ENCODE measurements at places on chromosomes 12 and 14.
A peak's percentile ranks its signal among the peaks of the same experiment; 100 is the strongest.

DNA sequence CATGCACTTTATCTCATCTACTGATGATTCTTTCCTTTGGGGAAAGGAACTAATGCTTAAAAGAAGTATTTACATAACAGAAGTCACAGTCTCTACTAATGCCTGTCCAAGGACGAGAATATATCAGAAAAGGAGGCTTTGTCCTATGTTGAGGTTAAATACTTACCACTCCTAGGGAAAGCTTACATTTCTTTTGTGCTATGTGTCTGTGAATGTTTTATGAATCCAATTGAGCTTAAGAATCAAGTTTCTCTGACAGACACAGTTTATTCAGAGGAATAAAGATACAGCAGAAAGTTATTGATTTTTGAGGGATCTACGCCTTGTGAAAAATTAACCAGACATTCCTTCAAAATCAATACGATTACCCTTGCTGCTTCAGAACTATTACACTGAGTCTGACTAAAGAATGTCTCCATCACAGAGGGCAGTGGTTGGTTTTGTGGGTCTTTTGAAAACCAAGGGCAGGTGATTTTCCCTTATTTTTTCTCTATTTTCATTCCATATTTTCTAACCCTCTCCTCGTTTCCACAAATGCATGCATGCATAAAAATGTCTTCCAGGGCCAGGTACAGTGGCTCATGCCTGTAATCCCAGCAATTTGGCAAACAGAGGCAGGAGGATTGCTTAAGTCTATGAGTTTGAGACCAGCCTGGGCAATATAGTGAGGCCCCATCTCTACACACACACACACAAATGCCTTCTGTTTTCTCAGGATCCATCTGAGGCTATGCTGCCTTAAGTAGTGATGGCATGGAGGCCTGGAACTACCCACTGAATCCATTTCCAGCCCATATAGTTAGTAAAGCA lies 1095.1 kb downstream of the GALC start:
- DNase-seq = no peak

- DNase-seq = peak; percentile 21
Measured at GRCh38 chr14:74085047-74085637, 386 bp downstream of the LIN52 start.

DNA sequence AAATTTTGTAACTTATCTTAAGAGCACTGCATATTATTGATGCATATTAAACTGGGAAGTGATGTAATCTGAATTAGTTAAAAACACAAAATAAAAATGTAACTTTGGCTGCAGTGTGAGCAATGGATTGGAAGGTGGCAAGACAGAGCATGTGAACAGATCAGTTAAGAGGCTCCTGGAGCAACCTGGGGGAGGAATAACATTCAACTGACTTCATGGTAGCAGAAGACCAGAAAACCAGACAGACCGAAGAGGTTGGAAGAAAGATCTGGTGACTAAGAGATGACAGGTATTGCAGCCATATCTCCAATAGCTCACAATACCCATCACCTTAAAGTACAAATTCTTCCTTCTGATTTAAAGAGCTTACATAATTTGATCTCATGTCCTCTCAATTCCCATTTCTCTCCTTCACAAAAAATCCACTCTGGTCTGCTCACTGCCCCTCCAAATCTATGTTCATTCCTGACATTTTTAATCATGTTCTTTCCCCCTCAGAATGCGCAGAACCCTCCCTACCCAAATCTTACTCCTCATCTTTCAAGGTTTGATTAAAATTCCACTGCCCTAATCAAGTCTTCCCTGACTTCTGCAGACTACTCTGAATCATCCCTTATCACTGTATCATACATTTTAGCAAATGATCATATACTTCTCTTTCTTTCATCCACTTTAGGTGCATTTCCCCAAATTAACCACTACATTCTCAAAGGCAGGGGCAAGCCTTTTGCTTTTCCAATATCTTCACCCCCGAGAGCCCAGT lies 51.5 kb downstream of the DUSP16 start:
- DNase-seq = no peak

DNA sequence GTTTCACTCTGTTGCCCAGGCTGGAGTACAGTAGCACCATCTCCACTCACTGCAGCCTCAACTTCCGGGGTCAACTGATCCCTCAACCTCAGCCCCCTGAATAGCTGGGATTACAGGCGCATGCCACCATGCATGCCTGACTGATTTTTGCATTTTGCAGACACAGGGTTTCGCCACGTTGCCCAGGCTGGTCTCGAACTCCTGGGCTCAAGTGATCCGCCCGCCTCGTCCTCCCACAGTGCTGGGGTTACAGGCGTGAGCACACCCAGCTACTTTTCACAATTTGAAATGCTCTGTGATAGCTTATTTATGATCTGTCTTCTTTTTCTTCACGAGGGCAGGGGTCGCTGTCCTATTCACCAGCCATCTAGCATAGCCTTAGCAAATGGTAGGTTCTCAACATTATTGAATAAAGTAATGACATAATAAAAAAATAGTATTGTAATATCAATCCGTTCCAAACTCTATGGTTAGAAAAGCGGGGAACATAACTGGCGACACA lies 477 bp upstream of the DDX47 start:
- no peak for DNase-seq

DNA sequence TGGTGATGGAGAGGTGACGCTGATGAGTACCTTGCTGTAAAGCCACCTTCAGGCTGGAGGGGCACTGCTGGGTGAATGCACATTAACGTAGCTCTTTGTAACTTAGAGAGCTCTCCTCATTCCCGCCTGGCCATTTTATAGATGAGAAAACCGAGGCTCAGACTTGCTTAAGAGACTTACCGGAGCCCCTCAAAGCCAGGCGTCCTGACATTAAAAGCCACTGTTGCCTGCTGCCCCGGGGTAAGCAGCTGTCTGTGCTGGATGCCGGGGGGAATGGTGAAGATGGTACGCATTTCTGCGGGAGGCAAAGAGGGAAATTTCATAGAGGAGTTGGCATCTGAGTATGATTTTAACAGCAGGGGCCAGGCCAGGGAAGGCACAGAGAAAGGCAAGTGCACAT lies 49.6 kb upstream of the VRK1 start:
- DNase-seq = no peak

GRCh38 chr12:51814311-51815088 lies 34.0 kb downstream of the FIGNL2 start:
- DNase-seq = no peak

- no peak for DNase-seq
Measured at GRCh38 chr14:99792210-99792535, 1.0 kb upstream of the EML1 start.

DNA sequence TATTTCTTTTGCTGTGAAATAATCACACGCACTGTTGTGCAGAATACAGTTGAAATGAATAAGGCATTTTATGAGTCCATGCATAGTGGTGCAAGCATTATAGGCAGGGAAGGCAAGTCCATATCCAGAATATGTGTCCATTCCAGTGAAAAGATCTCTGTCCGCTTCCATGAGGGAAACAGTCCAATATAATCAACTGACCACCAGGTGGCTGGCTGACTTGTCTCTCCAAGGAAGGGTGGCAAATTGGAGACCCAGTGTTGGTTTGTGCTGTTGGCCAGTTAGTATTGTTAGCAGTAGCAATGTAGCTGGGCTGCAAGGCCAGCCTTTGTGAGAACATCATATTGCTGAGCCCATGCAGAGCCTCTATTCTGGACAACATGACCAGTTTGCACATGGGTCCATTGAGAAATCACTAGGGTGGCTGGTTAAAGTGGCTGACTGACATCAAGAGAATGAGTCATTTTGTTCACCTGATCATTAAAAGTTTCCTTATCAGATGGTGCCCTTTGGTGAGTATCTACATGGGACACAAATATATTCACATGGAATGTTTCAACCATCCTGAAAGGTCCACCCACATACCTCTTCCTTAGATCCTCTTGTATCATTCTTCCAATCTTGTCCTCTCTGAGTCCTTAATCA lies 17.3 kb upstream of the YAF2 start:
- no peak for DNase-seq

- no peak for DNase-seq
Measured at GRCh38 chr12:5171701-5172100, 128.0 kb downstream of the KCNA5 start.

DNA sequence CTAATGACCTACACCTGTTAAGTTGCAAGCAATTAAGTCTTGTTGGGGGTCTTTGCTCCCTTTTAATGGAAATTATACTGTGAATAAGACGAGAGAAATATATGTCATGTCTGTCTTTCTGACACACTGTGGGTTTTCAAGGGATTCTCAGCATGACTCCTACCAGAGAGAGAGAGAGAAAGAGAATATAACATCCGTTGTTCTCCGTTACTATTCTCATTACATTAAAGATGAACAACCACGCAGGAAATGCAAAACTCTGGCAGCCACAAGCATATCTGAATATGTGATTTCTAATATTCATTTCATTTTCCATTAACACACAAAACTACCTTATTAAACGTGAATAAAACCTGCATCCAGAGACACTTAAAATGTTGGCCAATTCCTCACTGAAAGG lies 67.3 kb upstream of the EGLN3 start:
- no peak for DNase-seq

- DNase-seq = no peak
Measured at GRCh38 chr14:58297412-58297761, 968 bp upstream of the ARID4A start.

DNA sequence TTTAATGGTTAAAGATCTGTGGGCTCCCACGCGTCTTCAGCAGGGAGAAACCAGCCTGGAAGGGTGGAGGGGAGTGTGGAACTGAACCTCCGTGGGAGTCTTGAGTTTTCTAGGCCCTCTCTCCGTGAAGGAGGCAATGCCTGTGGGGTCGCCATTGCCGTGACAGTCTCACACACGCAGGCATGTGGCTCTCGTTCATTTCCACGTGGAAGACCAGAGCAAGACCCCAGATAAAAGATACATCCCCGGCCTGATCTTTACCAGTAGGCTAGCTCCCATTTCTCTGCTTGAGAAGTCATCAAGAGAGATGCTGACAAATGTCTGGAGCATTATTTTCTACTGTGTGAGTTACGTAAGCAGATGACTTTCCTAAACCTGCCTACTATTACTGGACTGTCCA lies 491.7 kb upstream of the LMO3 start:
- DNase-seq = no peak

GRCh38 chr12:92216092-92216491 lies 70.4 kb upstream of the BTG1 start:
- DNase-seq = no peak

GRCh38 chr12:25115677-25116076 lies 79.3 kb downstream of the DNAI7 start:
- no peak for DNase-seq

- DNase-seq = no peak
Measured at GRCh38 chr12:122837306-122838265, 2.3 kb downstream of the HIP1R start.

GRCh38 chr12:43255522-43256111 lies 296.4 kb downstream of the ADAMTS20 start:
- DNase-seq = no peak

DNA sequence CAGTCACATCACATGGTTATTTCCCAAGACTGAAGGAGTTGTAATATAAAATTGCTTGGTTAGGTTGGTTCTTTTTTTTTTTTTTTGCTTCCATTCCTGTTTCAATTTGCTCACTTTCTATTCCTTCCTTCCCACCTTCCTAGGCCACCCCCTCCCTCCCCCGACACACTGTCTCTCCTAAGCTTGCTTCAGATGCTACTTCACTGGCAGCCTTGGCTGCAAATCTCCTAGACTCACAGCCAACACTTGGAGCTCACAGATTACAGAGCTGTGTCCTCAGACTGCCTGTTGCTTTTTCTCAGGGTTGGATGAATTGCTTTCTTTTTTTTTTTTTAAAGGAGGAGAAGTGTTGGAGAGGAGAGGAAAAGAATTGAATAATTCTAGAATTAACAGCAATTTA lies 77.3 kb upstream of the GRIN2B start:
- no peak for DNase-seq

DNA sequence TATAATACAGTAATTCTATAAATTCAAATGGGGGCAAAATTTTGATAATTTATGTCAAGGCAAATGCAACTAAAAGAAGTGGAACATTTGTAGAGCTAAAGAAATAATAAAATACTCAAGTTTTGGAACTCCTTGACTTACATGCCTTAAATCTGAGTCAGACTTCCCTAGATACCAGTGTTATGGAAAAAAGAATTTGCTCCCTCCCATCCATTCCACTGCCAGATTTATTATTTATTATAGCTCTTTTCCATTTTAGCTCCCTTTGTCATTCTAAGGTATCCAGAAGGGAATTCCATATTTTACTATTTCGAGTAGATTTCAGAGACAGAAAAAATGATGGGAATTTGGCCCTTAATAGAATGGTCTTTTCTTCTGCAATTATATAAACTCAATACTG lies 44.0 kb downstream of the RHOJ start:
- no peak for DNase-seq

DNA sequence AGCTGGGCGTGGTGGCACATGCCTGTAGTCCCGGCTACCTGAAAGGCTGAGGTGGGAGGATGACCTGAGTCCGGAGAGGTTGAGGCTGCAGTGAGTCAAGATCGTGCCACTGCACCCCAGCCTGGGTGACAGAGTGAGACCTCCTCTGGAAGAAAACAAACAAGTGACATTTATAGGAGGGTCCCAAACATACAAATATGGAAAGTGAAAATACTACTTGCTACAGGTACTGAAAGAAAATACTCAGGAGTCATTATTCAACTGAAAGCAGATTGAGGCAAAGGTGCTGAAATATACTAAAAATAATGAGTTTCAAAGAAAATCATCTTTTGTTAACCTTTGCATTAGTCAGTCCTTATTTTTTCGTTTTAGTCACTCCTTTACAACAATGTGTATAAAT lies 53.5 kb downstream of the ETV6 start:
- DNase-seq = no peak

DNA sequence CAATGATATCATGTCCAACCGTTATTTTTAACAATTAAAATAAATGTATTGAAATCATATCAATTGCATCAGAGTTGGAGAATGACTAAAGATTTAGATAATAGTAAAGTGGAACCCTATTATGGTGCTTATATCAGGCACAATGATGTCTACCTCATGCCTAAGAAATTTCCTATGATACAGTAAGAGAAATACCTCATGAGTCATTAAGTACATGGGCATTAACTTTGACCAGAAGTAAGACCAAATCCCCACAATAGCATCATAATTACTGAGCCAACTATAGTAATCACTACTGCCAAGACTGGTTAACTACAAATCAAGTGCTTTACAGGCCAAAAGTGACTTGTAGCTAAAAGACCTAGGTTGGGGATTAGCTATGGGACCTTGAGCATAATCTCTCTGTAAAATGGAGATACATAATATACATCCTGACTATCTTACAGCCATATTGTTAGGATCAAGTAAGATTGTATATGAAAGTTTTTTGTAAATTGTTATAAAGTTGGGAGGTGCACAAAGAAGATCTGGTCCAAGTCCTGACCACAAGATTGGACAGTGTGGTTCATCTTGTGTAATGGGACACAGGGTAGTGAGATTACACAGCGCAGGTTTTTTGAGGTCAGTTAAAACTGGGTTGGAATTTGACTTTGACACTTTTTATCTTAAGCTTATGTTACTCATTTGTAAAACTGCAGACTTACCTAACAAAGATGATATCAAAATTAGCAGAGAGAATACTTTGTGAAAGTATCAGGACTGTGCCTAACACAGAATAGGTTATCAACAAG lies 60.5 kb downstream of the ERGIC2 start:
- DNase-seq = no peak
